ENCODE measurements at places on chromosomes 11 and 22.

GRCh38 chr22:40397396-40397795, 27.0 kb downstream of the SGSM3 start:
- no peak for DNase-seq

DNA sequence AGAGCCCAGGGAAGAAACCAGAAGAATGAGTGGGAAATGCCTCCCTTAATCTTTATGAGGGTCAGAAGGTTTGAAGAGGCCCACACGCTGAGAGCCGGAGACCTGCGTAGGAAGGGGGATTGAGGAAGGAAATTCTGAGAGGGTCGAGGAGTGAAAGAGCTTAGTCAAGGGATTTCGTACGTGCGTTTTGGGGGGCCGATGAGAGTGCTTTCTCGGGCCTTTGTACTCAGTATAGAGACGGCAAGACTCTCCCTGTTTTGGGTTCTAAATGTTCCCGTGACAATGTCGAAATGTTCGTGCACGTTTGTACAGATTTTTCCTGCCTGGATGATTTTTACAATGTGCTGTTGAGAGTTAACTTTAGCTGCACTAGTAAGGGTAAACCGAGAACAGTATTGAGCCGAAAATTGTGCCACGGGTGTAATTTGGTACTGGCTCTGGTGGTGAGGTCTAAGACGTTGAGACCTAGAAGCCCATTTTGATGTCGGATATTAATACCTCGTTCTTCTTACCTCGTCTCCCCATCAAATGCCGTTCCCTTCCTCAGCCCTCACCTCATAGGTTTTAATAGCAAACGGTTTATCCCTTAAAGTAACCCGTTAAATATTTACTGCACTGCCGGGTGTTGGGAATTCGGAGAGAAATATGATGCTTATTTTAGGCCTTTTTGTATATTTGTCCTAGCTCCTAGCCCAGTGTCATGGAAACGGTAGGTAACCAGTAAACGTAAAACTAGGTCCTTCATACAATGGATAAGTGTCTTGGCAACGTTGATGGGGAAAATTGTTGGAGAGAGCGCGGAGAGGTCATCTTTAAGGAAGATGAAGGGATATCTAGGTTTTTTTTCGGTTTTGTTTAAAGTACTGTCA, 734 bp downstream of the C11orf58 start:
- peak; percentile 10 for DNase-seq

DNA sequence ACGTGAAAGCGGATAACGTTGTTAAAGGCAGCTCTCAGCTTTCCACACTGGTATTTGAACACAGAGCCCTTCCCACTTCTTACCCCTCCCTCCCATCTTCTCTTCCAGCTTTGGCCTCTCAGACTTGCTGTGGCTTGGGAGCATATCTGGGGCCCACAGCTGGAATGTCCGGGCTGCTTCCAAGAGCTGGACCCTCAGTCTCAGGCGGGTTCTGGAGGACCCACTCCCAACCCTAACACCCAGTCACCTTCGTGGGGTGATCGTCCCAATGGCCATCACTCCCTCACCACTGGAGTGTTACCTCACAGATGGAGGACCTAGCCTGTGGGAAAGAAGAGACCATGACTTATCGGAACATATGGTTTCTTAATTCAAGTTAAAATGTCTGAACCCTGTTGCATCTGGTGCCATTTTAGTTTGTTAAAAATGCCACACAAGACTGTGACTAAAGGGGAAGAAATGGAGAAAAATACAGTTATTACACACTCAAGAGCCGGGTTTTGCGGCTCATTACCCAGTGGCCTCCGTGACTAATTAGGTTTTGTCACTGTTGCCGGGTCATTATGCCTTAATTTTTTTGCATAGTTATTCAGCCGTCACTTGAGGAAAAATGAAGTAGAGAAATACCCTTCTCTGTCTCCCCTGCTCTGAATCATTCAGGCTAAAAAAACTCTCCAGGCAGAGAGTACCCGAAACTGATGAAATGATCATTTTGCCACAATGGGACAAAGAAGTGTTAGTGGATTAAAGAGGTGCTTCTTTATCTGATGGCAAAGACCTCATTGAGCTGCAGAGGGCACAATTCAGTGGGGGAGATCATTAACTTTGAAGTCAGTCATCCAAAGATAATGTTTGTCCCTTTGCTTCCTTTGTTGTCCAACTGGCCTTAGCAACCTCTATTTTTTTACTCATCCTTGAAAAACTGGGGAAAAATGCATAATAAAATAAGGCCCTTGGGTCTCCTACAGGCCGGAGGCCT, 87.2 kb upstream of the HTATIP2 start:
- no peak for DNase-seq

GRCh38 chr11:66418168-66418985, 2.5 kb upstream of the NPAS4 start:
- DNase-seq: peak; percentile 73

GRCh38 chr22:19615001-19615461, 90.8 kb upstream of the CLDN5 start:
- DNase-seq: no peak

DNA sequence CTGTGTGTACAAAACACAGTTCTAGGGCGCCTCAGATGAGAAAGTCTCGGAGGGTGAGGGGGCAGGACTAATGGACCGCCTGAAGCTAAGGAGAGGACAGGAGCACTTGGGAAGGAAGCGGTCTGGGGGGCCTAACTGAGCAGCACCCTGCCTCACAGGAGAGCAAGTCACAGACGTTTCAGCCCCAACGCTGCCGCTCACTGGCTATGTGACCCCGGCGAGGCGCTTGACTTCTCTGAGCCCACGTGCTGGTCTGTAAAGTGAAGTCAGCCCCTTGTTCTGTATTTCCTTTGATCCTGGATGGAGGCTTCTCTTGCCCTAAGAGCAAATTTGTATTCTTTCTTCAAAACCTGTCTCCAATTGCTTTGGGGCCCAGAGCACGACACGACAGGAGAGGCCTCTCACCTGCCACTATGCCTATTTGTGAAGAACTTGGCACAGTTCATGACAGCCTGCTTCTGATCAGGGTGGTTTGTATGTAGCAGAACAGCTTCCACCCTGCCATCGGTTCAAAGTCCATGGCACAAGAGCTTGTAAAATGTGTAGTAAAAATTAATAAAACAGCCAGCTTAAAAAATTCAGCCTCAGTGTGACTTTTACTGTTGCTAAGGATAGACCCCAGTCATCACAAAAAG, 59.1 kb downstream of the WNT11 start:
- no peak for DNase-seq

- DNase-seq: peak; percentile 43
These were observed 92.7 kb downstream of the RRM1 start for GRCh38 chr11:4187055-4187988.

- DNase-seq: no peak
These were observed 2.6 kb downstream of the NPTXR start for GRCh38 chr22:38841211-38841610.

GRCh38 chr11:36403661-36404060, 106.4 kb downstream of the TRAF6 start:
- no peak for DNase-seq

DNA sequence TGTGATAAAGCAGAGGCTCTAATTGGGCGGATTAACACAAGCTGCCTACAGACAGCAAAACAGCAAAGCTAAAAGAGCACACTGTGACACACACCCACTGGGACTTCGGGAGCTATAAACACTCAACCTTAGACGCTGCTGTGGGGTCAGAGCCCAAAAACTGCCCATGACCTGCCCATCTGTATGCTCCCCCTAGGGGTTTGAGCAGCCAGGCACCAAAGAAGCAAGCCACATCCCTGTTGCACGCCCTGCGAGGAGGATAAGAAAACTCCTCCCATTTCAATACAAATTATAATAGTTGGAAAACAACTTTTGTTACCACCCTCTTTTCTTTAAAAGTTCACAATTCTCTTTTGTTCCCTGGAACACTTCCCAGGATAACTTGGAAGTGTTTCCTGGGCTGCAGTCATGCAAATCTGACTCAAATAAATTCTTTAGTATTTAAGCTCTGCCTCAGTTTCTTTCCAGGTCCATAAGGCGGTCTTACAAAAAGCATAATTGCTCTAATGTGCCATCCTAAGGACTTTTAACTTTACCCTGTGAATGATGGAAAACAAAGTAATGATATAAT, 86.4 kb downstream of the DLG2 start:
- no peak for DNase-seq

DNA sequence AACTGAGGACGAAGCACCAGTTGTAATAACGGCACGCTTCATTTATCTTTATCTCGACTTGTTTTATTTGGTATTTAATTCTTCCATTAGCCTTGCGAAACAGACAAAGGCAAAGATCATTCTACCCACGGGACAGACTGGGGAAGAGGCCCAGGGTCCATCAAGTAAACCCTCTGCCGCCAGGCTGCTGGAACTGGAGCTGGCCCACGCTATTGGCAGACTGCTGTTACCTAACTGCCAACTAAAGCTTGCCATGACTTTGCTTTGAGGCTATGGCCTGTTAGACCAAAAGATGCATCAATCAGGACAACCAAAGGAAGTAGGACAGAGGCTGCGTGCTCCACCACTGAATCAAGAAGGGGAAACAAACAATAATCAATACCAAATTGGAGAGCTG, 780 bp upstream of the TMEM218 start:
- no peak for DNase-seq

DNA sequence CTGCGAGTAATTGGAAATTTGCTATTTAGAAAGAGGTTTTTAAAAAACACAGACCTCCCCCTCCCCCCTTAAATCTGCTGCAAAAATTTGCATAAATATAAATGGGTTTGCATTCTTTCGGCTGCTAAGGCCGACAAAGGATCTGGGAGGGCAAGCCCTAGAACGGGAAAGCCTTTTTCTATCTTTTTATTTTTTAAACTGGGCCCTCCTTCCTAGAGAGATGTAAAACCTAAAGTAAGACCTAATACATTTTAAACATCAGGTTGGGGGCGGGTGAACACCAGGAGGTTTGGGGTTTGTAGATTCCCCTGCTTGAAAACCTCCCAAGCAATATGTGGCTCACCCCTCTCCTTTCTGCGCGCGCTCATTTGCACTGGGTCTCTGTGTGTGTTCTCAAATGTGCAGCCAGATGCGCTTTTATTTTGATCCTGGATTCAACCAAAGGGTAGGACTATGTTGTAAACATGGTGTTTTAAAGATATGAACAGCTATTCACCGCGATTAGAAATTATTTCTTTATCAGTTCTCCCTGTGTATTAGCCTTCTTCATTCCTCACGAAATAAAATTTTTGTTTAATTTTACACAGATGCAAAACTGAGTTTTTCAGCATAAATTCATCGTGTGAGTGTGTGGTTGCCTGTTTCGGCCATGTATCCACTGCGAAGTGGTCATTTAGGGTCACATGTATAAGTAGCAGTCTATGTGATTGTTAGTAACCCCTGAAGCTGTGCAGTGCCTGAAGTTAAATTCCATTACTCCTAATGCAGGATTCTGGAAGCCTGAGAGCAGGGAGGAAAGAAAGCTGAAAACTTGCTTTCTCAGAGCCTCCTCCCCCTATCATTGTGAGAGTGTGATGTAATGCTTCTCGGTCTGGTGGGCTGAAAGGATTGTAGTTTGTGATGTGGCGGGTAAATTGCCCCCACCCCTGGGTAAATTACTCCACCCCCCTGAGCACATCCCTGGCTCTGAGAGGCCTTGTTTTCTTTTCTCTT, 988 bp downstream of the TNRC6B start:
- DNase-seq: no peak

DNA sequence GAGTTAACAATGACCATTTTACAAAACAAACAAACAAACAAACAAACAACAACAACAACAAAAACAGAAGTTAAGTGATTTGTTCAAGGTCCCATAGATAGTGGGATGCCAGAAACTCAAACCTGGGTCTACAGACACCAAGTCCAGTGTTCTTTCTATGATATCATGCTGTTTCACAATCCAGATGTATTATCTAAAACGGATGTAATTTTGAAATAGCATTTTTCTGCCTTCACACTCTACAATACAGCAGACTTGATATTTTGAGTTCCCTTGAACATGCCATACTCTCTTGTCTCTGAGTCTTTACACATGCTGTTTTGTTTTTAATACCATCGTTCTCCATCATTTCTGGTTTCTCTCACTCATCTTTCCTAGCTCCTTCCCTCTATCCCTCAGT, 104.5 kb downstream of the RELT start:
- no peak for DNase-seq

- DNase-seq: peak; percentile 78
These were observed 31.7 kb downstream of the PAX6 start for GRCh38 chr11:31779374-31779791.

DNA sequence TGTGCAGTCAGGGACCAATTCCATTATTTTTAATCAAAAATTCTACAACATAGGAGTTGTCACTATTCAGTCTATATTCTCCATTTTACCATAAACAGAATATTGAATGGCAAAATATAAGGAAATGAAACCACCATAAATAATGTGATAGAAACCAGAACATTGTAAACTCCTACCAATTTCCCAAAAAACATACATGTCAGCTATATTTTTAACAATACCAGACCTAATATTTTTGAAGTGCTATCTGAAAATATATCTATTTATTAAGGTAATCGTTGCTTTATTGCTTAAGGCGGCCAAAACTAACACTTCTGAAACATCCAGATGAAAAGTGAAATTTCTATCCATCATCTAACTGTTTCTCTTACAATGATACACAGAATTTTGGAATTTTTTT, 123.0 kb upstream of the C11orf58 start:
- DNase-seq: no peak

- DNase-seq: no peak
These were observed 268.4 kb downstream of the ETS1 start for GRCh38 chr11:128318856-128319474.

GRCh38 chr11:27806122-27806521, 105.9 kb upstream of the BDNF start:
- no peak for DNase-seq

- DNase-seq: no peak
These were observed 212.3 kb upstream of the NCAM1 start for GRCh38 chr11:112748713-112749543.

GRCh38 chr11:84249344-84250135, 963.4 kb upstream of the CCDC90B start:
- no peak for DNase-seq

DNA sequence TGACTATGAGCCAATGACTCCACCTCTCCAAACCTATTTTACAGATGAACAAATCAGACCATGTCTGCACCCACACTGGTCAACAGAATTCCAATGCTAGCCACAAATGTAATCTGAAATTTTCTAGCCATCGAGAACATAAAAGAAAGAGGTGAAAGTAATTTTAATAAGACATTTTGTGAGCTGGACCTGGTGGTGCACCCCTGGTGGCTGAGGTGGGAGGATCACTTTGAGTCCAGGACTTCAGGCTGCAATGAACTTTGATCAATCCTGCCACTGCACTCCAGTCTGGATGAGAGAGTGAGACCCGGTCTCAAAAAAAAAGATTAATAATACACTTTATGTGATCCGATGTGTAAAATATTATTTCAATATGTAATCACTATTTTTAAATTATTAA, 9.4 kb upstream of the RNF185 start:
- no peak for DNase-seq

DNA sequence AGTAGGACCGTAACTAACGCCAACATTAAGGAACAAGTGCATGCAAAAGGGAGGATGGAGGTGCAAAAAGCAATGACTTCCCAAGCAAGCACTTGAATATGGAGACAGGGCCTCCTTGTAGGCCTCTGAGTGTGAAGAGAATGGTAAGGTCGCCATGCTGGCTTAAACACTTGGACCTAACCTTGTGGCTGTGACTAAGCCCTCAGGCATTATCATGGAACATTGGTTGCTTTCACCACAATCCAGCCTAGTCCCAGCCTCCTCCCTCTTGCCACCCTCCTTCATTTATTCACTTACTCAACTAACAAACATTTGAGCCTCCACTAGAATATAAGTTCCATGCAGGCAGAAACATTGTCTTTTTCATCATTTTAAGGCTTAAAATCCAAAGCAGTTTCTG, 11.9 kb upstream of the SYTL2 start:
- DNase-seq: no peak

GRCh38 chr11:60948250-60948649, 3.7 kb downstream of the SLC15A3 start:
- no peak for DNase-seq
